H9 (cell line): ENCODE measurements at places on chromosomes 6 and 20. TPM values are rescaled to one million over a fixed set of nuclear protein-coding genes. Genes with fewer than 3 reads are reported as not detected.

GRCh38 chr6:169844946-169845345 lies 93.5 kb downstream of the ERMARD start:
- peak; percentile 22 for DNase-seq

Gene PGC
- not detected in 2 replicates for total RNA-seq

GRCh38 chr6:162907876-162908481 lies 180.2 kb downstream of the PACRG start:
- no peak for DNase-seq

- no peak for DNase-seq
Measured at GRCh38 chr20:21380711-21381110, 16.6 kb downstream of the NKX2-4 start.

DNA sequence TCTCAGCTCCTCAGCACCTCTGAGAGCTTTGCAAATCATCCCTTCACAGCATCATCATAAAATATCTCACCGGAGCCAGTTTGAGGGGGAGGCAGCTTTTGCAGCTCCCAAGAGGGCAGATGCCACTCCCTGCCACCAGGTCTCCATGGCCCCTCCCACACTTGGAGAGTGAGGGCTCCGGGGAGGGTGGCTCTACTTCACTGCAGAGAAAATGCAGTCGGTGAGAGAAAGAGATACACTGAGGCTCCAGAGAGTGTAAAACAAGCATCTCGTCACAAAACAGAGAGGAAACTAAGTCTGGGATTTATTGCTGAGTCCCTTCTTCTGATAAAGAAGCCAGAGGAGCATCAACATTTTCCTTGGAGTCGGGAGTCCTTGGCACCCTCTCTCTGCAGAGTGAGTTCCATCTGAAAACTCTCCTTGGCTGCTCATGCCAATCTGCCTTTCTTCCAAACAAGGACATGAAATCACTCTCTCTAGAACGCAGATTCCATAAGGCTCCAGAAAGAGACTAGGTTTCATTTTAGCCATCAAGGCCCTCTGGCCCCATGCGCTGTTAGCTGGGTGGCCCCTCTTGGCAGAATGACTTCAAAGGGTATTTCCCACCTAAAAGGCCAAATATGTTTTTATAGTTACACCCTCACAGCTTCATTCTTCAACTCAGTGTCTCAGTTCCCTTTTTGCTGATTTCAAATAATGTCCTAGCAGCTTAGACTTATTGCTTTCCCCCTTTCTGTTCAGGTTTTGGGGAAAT lies 70.6 kb upstream of the F13A1 start:
- DNase-seq = no peak

Gene EFCAB8
- 0.09 TPM in 1 of 2 replicates, not detected in the other for total RNA-seq

Gene CLPSL2
- 4.4 and 6.0 TPM in 2 replicates for total RNA-seq

Gene MAS1
- 0.02 TPM in 2 replicates for total RNA-seq

- no peak for DNase-seq
Measured at GRCh38 chr6:164303102-164303964, 888.8 kb downstream of the QKI start.

Gene HEY2
- 5.6 and 6.6 TPM in 2 replicates for total RNA-seq

Gene ZSCAN26
- total RNA-seq = 9.0 TPM in 2 replicates

Gene TBP
- 22.6 and 24.3 TPM in 2 replicates for total RNA-seq

DNA sequence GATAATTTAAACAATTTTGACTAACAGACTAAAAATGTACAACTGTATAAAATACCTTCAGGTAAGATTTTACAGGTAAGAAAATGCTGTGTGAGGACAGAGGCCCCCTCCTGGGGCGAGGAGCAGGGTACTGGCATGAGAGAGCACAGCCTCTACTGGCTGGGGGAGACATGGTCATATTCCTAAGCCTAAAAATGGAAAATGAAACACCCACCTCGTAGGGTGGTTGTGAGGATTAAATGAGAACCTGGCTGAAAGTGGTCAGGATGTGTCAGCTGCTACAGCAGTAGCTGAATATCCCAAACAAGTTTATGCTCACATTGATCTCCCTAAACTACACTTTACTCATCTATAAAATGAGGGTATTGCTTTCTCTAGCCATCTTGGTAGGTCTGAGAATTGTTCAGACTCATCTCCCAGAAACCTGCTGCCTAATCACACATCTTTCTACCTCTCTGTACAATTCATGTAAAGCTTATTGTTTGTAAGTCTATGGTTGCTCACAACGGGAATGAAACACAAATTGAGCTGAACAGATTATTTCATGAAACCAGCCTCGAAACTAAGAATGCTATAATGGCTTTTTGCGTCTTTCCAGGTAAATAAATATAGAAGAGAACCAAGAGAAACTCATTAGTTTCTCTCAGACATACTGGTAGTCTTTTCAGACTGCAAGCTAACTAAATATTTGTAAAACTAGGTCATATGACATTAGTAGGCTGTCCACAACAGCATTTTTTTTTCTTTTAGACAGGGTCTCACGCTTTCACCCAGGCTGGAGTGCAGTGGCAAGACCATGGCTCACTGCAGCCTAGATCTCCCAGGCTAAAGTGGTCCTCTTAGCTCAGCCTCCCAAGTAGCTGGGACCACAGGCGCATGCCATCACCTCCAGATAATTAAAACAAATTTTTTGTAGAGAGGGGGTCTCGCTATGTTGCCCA lies 69.6 kb downstream of the POPDC3 start:
- no peak for DNase-seq

Gene SLC35D3
- total RNA-seq = 0.17 and 0.57 TPM in 2 replicates

DNA sequence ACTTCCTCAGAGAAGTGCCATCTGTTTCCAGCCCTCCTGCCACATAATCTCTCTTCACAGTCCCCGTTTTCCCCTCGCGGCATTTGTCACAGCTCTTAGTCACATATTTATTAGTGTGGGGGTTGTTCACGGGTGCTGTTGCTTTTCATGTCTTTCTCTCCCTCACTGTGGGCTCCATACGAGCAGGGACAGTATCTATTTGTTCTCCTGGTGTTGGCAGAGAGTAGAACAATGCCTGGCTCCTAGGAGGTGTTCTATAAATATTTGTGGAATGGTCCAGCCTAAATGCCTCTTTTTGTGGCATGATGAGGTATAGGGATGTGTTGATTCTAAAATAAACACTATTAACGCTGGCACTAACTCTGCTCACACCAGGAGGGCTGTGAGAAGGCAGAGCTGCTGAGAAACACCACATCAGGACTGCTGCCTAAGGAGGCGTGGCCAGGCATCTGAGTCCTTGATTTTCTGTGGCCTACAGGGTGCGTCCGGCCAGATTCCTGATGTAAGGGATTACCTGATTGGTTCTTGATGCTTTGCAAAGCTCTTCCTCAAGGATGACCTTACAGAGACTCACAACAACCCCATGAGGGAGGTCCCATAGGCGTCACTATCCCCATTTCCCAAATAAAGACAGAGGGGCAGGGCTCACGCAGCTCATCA lies 219.8 kb upstream of the ARID1B start:
- peak; percentile 71 for DNase-seq

GRCh38 chr20:15594158-15594695 lies 979.0 kb downstream of the KIF16B start:
- DNase-seq = no peak

DNA sequence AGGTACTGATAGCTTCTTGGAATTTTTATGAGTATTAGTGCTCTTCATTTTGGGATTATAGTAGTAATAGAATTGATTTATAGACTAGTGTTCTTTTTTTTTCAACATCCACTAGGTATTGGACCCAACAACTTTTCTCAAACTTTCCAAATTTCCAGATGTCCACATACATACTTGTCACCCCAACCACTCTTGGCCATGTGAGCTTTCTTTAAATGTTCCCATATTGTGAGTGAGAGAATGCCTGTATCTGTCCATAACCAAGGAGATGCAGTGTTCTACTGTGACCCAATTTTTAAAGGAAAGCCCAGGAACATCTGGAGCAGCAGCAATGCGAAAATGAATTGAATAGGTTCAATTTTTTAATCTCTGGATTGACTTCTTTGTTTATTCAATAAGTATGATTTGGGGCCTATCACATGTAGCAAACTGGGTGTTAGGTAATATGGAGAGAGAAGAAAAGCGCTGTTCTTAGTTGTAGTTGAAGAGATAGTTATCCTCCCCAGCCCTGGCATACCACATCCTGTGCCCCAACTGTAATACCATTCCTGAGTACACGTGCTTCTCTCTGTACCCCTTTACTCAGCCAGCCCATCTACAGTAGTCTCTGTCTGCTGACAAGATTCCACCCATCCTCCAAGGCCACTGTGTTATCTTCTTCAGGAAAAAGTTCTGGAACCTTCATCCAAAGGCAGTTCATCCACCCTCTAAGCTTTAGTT lies 116.8 kb upstream of the SUPT3H start:
- no peak for DNase-seq

- DNase-seq = no peak
Measured at GRCh38 chr6:34512738-34513115, 43.4 kb downstream of the SPDEF start.

Gene PTGIS
- total RNA-seq = 18.9 and 20.0 TPM in 2 replicates

DNA sequence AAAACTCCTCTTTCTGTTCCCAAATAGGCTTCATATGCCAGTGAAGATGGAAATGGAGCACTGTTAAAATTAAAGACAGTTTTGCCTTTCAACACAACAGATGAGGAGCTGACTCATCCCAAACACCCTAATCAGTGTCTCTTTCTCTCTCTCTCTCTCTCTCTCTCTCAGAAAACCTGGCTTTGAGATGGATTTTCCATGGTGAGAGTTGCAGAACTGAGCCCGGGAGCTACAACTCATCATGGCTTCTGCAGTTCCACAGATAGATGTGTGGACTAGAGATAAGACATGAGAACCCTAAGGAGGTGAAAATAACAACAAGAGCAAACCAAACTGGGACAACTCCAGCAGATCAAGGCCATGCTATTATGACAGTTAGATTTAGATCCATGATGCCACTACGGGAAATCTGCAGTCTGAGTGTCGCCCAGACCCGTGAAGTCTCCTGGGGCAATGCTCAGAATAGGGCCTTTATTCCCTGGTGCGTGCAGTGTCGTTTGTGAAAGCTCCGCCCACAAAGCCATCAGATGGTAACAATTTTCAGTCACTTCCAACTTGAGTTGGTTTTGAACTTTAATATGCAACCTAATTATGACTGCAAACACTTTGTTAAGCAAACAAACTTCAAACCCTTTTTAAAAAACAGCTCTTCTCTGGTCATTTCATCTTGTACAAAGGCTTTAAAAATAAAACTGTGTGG lies 338.2 kb upstream of the PREP start:
- no peak for DNase-seq

Gene CTCFL
- 0.79 and 0.90 TPM in 2 replicates for total RNA-seq

DNA sequence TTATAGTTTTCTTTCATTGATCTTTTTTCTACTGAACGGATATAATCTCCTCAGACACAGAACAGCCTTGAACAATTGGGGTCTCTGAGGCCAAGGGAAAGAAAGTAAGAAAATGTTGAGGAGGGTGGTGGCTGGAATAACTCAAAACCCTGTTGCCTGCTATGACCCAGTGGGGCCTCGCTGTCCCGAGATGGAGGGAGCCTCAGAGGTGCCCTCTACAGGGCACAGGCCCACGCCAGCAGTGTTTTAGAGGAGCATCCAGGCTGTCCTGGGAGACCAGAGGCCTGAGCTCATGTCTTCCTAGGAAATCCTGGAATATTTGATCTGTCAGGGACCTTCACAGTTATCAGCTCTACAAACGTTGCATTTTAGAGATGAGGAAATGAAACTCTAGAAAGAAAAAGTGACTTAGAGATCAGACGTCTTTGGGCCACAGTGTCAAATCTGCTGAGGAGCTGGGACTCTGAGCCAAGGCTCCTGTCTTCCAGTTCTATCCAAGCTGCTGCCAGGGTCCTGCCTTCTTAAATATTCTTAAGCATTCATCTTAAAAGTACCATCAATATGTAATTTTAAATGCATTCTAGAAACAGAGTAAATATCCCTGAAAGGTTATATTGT lies 26.3 kb downstream of the ALDH5A1 start:
- peak; percentile 75 for DNase-seq

GRCh38 chr6:91278416-91278815 lies 691.5 kb upstream of the MAP3K7 start:
- no peak for DNase-seq

Gene SLC39A7
- total RNA-seq = 105 and 107 TPM in 2 replicates

Gene IRF4
- 0.31 and 0.68 TPM in 2 replicates for total RNA-seq

DNA sequence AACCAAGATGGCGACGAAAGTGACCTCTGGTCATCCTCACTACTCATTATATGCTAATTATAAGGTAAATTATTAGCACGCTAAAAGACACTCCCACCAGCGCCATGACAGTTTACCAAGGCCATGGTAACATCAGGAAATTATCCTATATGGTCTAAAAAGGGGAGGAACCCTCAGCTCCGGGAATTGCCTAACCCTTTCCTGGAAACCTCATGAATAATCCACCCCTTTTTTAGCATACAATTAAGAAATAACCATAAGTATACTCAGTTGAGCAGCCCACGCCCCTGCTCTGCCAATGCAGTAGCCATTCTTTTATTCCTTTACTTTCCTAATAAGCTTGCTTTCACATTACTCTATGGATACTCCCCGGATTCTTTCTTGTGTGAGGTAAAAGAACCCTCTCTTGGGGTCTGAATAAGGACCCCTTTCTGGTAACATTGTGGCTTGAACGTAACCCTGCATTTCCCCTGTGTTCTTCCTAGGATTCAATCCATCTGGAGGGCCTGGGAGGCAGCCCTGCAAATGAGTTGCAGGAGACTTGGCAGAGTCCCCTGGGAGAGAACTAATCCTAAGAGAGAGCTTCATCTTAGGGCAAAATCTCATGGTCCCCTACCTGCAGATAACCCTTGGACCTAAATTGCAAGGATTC lies 225.6 kb upstream of the JARID2 start:
- no peak for DNase-seq

DNA sequence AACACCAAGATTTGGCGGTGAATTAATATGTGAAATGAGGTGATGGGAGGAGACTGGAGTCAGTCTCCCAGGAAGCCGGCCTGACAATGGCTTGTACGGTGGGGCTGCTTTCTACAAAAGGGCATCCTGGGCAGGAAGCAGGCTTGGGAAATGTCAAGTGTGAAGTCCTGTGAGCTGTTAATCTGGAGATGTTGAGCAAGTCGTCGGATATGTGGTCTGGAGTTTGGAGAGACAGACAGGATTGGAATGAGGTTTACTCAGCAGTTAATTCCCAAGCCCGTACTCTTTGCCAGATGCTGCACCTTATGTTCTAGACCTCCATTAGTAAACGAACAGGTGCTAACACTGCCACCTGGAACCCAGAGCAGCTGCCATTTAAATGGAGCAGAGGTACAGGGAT lies 107.7 kb upstream of the FOXC1 start:
- DNase-seq = no peak

- DNase-seq = no peak
Measured at GRCh38 chr20:20073801-20074371, 21.6 kb downstream of the CFAP61 start.

Gene SAPCD1
- total RNA-seq = 3.2 and 4.3 TPM in 2 replicates

Gene LPA
- 0.13 and 0.15 TPM in 2 replicates for total RNA-seq

- no peak for DNase-seq
Measured at GRCh38 chr6:32397252-32397920, 9.6 kb downstream of the BTNL2 start.

- DNase-seq = no peak
Measured at GRCh38 chr20:25196786-25197120, 1.2 kb downstream of the ENTPD6 start.
